ENCODE measurements at places on chromosomes 4 and X.

DNA sequence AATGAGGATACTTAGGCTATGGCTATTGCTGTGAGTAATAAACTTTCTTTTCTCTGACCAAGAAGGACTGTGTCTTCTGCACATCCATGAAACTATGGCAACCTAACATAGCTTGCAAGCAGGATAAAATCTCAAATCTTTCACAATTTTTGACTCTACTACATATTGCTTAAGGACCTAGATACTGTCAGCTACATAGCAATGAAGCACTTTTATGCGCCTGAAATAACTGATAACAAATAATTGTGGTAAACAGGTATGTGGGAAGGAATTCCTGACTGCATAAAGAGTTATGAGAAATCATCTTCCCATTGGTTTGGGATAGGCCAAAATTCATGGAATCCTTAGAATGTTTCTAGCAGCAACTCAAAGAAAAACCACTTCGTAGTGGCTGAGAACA is 41.2 kb upstream of the PDGFC start:
- no peak for DNase-seq

DNA sequence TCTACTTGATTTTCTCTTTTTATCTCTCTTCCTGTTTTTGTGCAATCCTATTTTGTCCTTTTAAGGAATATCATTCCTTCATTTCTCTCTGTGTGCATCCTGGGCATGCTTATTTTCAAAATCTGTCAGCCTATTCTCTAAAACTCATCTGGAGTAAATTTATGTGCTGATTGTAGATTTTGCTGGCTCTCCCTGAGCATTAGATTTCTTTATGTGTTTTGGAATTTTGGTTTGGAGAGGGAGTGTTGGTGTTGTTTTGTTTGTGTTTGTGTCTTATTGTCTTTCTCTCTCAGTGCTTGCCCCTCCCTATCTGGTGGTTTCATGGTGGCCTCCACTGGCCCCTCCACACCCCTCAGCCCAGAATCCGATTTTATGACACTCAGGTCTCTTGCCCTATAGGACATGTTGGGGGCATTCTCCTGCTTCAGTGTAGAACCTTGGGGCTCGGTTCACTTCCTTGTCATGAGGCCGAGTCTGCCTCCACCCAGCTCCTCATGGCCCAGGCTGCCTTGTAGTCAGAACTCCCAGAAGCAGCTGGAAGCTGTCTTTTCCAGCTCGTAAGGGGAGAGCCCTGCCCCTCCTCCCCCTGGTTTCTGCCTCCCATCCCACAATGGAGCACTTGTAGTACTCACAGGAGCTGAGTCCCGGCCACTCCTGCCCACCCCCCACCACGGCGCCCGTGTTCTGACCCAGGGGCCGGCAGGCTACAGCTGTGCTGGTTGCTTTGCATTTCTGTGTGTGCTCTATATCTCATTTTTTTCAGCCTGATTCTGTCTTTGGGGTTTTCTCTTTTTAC is 24.5 kb upstream of the PJA1 start:
- no peak for DNase-seq

DNA sequence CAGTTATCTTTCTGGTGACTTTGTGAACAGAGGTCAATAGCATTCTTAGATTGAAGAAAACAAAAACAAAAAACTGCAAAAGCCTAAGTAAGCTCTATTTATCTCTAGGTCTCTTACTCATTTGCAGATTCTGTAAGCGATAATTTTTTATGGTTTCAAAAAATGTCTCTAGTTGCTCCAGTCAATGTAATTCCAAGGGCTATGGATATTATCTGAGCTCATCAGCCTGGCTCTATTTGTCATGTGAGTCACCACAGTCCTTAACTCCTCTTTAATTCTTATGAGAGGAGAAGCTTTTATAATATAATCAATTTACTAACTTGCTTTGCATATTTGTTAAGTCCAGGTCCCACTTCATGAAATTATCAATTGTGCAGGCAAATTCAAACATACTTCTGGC is 79.1 kb downstream of the NPFFR2 start:
- DNase-seq: no peak

DNA sequence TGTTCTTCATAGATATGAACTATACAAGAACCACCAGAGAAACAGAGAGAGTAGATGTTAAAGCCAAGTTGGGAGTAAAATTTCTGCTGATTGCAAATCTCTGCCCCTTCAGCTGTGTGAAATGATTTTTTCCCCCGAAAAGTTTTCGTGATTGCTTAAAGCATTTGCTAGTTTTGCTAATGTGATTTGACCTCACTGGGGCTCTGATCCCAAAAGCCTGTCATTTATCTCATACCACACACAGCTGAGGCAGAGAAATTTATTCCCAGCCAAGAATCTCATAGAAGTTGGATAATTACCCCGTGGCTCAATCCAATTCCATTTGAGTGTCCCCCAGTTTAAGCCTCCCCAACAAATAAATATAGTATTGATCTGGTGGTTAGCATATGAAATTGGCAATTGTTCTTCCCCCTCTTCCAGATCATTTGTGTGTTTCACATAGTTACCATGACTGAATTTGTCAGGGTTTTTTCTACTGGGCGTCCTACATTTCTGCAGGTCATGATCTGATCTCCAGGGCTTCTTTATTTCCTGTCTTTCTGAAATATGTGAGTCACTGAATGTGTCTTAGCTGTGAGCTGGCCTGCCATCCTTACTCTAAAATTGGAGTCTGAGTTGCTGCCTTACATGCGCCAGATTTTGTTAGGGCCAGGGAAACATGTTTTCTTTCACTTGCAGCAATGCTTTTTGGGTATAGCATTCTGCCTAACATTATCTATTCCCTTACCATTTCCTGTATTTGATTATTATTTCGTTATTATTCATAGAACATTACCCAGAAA is 167.5 kb upstream of the FRMPD4 start:
- no peak for DNase-seq

DNA sequence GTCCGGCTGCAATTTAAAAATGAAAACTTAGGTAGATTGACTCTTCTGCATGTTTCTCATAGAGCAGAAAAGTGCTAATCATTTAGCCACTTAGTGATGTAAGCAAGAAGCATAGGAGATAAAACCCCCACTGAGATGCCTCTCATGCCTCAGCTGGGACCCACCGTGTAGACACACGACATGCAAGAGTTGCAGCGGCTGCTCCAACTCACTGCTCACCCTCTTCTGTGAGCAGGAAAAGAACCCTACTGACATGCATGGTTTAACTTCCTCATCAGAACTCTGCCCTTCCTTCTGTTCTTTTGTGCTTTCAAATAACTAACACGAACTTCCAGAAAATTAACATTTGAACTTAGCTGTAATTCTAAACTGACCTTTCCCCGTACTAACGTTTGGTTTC is 41.0 kb downstream of the MAP7D3 start:
- peak; percentile 62 for DNase-seq

- no peak for DNase-seq
Observed at GRCh38 chr4:122005064-122005755, 53.4 kb upstream of the TRPC3 start.

- DNase-seq: no peak
Observed at GRCh38 chr4:13597604-13598003, 29.9 kb downstream of the BOD1L1 start.

DNA sequence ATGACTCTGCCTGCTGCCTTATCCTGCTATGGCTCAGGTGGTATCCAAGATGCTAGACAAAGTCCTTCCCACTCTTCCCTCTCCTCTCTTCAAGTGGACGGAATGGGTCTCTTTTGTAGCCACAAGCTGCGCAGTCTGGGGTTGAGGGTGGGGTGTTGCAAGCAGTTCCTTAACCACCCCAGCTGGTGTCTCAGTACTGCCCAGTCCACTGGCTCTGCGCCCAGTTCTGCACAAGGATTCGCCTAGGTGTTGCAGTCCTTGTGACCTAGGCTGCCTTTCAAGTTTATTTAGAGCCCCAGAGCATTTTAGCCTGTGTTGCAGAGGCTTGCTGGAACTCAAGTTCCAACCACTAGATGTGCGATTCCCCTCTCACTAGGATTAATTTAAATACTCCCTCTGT is 120.7 kb downstream of the NEXMIF start:
- no peak for DNase-seq

GRCh38 chr4:37740546-37740945 is 54.4 kb upstream of the RELL1 start:
- no peak for DNase-seq

DNA sequence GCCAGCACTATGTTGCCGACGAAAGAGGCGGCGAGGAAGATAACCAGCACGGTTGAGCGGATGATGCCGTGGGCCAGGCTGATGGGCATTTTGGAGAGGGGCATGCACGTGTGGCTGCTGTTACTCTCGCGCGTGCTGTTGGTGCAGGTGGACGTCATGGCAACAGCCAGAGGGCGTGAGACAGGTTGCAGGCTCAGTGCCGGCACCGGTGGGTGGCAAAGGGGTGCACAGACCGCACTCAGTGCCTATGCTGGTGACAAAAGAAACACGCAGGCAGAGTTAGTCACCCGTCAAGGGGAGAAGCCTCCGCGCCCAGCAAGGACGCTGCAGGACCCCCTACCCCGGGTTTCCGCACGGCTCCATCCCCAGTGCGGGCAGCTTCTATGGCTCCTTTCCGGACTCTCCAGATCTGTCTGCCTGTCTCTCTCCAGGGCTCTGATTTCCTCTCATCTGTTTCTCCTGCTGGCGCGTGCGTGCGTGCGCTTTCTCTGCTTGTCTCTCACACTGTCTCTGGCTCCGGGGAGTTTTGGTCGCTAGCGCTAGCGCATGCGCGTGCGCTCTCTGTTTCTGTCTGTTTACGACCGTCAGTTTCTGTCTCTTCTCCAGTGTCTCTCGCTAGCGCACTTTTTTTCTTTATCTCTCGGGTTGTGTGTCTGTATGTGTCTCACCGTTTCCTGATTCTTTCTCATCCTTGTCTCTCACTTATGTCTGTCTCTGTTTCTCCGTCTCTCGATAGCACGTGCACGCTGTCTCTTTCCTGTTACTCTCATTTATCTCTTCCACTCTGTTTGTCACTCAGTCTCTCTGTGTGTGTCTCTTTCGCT is 2.1 kb downstream of the GPR101 start:
- DNase-seq: no peak

DNA sequence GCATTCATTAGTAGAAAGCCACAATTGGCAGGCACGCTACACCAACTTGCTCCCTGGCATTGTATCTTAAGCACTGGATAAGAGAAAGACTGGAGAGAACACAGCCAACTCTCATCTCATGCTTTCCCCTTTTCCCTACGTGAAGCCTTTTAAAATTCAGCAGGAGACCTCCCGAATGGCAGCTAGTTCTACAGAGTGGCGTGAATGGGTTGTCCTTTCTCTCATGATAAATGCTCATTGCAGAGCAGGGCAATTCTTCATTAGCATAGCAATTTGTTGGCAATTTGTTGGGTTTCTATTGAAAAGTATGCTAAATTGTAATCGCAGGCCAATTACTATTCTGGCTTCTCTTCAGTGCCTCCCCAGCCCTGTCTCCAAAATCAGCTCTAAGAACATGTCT is 48.0 kb downstream of the SEPTIN11 start:
- no peak for DNase-seq

- no peak for DNase-seq
Observed at GRCh38 chrX:13535376-13536165, 33.8 kb upstream of the EGFL6 start.

DNA sequence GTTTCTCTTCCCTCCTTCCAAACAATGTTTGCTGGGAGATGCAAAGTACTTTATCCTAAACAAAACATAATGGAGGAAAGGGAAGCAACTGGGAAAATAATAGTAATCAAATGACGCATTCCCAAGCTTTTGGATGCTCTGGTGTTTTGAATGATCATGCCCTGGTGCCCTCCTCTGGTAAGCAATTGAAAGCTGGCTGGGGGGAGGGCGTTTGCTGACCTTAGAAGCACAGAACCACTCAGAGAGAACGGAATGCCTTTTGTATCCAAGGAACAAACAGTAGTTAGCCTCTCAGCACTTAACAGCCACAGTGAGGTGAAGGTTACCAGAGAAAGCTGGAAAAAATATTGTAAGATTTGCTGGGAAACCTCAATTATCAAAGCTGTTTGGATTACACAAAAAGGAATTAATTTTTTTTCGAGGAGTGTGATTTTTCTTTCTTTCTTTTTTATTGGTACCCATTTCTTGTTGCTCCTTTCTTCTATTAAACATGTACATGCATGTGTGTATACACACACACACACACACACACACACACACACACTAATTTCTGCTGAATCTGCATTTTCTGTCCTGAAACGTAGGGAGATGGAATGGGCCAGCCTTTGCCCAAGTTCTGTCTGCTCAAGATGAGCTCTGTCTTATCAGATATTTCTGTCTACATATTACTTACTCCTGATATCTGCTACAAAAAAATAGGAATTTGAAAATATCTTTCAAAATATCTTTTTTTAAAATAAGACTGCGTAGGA is 155.8 kb upstream of the IGFBP7 start:
- DNase-seq: no peak

DNA sequence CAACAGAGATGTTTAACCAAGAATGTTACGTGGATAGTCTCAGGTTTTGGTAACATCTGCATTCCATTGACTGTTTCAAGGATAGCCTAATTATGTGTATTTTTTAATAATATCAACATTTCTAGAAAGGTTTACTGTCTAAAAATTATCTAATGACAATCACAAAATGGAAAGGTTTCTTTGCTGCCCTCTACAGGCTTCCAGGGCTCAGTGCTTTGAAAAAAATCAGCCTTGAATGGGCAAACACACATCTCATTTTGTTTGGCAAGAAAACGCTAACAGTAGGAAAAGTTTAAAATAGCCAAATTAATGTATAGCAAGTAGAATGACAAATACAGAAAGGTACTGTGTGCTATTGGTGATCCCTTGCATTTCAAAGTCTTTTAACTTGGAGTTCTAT is 223.4 kb upstream of the PRPS2 start:
- DNase-seq: peak; percentile 29

GRCh38 chr4:40547789-40548132 is 81.9 kb downstream of the RBM47 start:
- DNase-seq: no peak

DNA sequence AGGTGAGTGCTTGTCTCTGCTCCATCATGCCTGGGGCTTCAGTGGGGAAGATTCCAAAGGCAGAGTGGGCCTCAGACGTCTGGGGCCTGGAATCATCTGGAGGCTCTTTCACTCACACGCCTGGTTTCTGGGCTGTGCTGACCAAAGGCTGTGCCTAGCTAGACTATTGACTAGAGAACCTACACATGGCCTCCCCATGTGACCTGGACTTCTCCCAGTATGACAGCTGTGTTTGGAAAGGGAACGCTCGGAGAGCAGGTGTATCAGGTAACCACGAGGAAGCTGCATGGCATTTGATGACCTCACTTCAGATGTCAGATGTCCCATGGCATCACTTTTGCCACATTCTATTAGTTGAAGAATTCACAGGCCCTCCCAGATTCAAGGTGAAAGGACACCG is 51.0 kb downstream of the ADGRL3 start:
- DNase-seq: no peak
